ENCODE measurements at places on chromosomes 11 and 22. TPM values are rescaled to one million over a fixed set of nuclear protein-coding genes. Genes with fewer than 3 reads are reported as not detected.

DNA sequence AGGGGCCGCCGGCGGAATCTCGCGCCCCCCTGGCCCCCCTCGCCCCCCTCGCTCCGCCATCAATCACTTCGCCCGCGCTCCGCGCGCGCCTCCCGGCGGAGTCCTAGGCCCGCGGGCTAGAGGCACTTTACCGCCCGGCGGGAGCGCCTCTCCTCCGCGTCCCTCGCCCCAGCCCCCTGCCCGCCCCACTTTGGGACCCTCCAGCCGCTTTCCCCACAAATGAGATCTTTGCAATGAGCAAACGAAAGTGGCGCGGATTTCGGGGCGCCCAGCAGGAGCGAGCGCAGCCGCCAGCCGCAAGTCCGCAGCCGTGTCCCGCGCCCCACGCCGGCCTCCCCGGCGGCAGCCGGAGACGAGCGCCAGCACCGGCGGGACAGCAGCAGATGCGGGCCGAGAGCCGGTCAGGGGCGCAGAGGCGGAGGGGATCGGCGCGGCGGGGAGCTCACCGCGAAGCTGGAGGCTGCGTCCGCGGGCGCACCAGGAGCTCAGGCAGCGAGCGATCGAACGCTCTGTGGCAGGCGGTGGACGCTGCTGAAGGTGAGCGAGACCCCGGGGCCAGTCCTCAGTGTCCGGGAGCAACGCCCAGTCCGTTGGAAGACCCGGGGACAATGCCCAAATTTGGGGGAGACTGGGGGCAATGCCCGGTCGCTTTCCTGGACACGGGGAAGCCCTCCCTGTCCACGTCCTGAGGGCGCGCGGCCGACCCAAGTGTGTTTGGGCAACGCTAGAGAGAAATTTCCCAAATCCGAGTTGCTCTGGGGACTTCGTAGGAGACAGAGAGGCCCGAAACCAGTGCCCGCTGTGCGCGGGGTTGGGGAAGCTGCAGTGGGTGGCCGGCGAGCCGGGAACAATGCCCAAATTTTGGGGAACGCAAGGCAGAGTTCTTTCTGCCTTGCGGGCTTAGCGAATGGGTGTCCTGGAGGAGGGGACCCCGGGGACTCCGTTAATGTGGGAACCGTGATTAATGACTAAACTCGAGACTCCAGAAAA, 1.5 kb upstream of the IGF2 start:
- no peak for DNase-seq

- DNase-seq = no peak
Observed at GRCh38 chr11:126121296-126121695, 58.6 kb upstream of the CDON start.

OR4C46 gene
- total RNA-seq = not detected

DNA sequence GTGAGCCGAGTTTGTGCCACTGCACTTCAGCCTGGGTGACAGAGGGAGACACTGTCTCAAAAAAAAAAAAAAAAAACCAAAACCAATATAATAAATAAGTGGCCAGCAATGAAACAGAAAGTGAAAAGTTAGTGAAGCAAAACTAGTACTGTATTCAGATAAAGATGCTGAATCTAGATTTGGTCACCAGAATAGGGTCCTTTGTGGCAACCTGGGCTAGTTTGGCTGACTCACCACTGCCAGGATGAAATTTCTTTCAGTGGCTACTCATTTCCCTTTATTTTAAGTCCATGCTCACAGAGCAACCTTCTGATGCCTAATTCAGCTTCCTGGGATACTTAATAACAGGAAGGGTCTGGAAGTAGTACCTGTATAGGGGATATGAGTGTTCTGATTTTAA, 26.0 kb downstream of the LIMK2 start:
- no peak for DNase-seq

TRIM44 gene
- 36.7 TPM for total RNA-seq

GRCh38 chr22:31127181-31127772, 4.5 kb downstream of the INPP5J start:
- no peak for DNase-seq

TRIM29 gene
- not detected for total RNA-seq

MUC15 gene
- total RNA-seq = not detected

DNA sequence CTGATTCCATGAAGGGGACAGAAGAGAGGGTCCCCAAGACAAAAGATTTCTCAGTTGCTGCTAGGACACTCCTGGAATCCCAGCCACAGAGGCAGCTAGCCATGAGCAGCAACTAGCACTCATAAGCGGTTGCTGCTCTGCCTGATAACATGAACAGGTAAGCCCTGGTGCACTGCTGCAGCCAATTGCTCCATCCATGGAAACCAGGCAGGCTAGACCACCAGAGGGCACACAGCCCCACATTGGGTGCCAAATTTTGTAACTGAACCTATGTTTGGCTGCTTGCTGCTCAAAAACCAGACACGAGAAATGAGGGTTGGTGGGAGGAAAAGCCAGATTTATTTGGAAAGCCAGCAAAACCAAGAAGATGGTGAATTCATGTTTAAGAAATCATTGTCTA, 21.9 kb upstream of the QSER1 start:
- peak; percentile 7 for DNase-seq

GRCh38 chr11:12134236-12134585, 23.8 kb downstream of the MICAL2 start:
- DNase-seq = peak; percentile 40

DDI1 gene
- not detected for total RNA-seq

GRCh38 chr22:23856721-23857605, 712 bp upstream of the SLC2A11 start:
- peak; percentile 34 for DNase-seq

CABP4 gene
- total RNA-seq = 8.5 TPM

DNA sequence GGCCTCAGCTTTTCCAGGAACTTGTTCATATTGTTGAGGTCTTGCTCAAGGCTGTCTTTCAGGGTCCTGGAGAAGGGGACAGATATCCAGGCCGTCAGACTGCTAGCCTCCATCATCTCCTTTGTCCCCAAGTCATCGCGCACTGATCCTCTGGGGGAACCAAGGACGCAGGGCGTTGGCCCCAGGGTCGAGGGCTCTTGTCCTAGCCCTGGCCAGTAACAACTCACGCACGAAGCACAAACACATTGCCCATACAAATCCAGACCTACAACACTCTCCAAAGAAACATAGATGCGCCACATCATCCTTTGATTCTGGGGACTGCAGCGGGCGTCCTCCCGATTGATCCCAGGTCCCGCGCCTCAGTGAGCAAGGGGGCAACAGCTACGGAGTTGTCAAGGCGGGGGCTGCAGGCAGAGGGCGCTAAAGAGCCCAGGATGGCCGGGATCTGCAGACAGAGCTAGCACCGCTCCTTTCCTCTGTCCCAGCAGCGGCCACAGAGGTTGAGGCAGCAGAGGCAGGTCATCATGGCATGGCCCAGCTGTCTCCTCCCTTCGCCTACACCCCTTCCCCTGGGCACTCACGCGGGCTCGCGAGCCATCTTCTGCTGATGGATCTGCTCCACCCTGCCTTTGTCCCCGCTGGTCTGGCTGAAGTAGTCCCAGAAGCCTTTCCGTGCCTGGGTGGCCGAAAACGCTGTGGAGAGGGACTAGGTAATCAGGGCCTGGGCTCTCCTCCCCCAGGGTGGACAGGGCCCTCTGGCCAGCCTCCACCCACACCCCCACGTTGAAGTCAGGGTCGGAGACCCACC, 472 bp downstream of the APOA5 start:
- peak; percentile 74 for DNase-seq

- DNase-seq = no peak
Observed at GRCh38 chr22:28246397-28246796, 327.3 kb upstream of the PITPNB start.

GRCh38 chr11:40544162-40544561, 915.3 kb downstream of the LRRC4C start:
- DNase-seq = no peak

DNA sequence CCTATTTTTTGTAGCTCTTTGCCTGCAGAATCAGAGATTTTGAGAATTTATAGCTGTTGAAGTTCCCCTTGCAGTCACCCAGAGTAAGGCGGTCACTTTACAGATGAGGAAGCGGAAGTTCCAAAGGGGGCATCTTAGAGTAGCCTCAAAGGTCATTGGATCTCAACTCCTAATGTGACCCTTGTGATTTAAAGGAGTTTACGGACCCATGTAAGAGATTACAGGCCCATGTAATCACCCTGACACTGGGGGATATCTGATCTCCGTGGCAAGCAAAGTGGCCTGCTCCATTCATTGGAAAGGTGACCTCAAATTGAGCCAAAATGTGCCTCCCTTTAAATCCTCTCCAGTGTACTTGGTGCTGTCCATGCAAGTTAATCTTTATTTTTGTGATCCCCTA, 15.7 kb downstream of the P2RX3 start:
- DNase-seq = no peak

- no peak for DNase-seq
Observed at GRCh38 chr11:29612423-29612822, 404.4 kb downstream of the KCNA4 start.
